Activated CD4-positive, alpha-beta T cell treated with anti-CD3 and anti-CD28 coated beads, Interleukin-2, amount 50 U/mL, for 24 hours (primary cell): ENCODE measurements at places on chromosomes 6 and 20.

- no peak for DNase-seq
These were observed 260.0 kb downstream of the ERMARD start for GRCh38 chr6:170011204-170012036.

DNA sequence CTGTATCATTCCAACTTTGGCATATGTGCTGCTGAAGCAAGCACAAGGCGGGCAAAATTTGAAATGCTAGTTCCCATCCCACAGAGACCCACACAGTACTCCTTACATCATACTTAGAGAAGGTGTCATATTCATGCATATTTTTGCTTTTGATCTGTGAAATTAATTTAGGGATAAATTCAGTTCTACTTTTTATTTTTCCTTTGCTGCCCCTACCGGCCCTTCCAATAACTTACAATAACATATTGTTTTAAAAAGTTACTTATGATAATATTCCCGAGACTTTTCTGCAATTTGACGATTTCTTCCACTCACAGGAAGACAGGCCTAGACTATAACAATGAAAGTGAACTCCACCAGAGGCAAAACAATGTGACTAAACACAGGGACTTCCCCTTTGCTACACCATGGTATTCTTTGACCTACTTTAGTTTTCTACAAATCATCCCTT, 35.0 kb downstream of the SESN1 start:
- peak; percentile 24 for DNase-seq

GRCh38 chr6:74268815-74269599, 573.0 kb downstream of the CD109 start:
- DNase-seq: no peak

GRCh38 chr6:112781241-112781640, 434.1 kb downstream of the RFPL4B start:
- DNase-seq: no peak

DNA sequence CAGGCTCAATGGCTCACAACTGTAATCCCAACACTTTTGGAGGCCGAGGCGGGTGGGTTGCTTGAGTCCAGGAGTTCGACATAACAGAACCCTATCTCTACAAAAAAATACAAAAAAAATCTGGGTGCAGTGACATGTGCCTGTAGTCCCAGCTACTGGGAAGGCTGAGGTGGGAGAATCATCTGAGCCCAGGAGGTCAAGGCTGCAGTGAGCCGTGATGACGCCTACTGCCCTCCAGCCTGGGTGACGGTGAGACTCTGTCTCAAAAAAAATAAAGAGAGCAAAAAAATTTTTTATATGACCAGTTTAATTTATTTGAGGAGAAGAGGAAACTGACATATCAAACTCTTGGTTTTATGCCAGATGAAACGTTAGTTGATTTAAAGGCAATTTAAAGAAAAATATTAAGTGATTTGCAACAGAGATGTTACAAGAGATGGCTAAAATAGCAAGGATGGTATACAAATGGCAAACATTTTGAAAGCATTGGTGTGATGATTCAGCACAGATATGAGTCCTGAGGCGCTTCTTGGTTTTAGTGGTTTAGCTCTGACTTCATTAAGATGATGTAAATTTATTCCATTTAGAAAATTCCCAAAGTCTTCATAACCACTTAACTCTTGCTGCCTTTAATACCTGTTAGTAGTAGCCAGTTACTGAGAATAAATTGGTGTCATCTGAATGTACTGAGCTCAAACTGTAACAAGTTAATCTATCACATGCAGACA, 17.7 kb downstream of the GTF2H5 start:
- no peak for DNase-seq

- DNase-seq: no peak
These were observed 140.8 kb downstream of the BTBD9 start for GRCh38 chr6:38498805-38499445.
